ENCODE measurements at places on chromosomes 11 and 22.

- DNase-seq = no peak
Observed at GRCh38 chr11:70654016-70654415, 255.7 kb downstream of the CTTN start.

DNA sequence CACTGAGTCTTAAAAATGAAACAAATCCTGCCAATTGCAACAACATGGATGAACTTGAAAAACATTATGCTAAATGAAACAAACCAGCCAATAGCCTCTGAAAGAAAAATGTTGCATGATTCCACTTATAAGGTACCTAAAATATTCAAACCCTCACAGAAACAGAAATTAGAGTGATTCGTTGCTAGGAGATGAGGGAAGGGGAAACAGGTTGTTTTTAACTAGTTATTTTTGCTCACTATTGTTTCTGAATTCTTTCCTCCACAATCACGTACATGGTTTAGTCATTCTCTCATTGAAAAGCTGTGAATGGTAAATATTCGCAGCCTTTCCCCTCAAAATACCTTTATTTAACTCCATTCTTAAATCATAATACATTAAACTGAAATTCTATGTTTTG is 14.0 kb upstream of the TYR start:
- no peak for DNase-seq

DNA sequence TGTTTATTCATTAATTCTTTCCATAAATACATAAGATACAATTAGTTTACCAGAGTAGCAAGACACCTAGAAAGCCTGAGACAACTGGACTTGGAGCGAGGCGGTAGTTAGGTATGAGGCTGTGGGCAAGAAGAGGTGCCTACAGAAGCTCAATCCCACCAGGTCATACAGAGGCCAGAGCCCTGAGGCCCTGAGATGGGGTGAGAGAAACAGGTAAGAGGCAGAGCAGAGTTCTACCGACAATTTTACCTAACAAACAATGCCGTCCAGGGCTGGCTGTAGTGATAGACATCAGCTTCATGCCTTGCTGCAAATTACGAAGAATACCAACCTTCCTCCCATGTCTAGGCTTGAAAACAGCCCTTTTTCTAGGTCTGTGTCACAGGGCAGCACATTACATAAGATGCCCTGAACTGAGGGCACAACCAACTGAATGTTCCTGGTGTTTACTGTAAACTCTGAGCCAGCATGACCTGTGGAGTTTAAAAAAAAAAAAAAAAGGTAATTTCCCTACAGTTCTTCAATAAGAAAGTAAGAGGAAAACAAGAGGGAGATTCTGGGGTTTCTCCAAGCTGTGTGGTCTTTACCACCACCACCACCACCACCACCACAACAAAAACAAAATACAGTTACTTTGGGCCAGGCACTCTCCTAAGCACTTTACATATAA is 105.8 kb downstream of the GAB2 start:
- DNase-seq = no peak

GRCh38 chr11:66741153-66741552 is 12.1 kb upstream of the SPTBN2 start:
- no peak for DNase-seq

GRCh38 chr11:27250867-27251665 is 111.9 kb downstream of the CCDC34 start:
- no peak for DNase-seq

- DNase-seq = no peak
Observed at GRCh38 chr22:42697542-42698013, 23.1 kb downstream of the A4GALT start.

- DNase-seq = no peak
Observed at GRCh38 chr11:62491571-62492329, 54.9 kb downstream of the AHNAK start.

- no peak for DNase-seq
Observed at GRCh38 chr22:48428631-48429371, 1398.9 kb downstream of the BRD1 start.

GRCh38 chr11:113389272-113389671 is 1.7 kb downstream of the ANKK1 start:
- no peak for DNase-seq

DNA sequence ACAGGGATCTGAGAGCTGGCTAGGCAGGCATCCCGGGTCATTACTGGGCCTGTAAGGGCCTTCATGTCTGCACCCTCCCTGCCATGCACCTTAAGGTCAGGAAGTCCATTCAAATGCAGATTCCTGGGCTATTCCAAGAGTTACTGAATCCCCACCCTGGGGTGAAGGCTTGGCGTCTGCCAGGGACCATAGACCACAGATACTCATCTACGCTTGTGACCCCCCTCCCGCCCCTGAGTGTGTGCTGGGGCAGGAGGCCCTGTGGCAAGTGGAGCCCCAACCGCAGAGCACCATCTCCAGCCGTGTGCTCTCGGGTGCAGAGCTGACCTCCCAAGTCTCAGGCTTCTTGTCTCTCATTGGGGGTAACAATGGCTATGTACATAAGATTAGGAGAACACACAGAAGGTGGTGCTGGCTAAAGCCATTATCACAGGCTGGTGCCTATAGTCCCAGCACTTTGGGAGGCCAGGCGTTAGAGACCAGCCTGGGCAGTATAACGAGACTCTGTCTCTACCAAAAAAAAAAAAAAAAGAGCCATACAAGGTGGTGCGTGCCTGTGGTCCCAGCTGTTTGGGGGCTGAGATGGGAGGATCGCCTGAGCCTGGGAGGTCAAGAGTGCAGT is 19.1 kb upstream of the KCNQ1OT1 start:
- DNase-seq = no peak

DNA sequence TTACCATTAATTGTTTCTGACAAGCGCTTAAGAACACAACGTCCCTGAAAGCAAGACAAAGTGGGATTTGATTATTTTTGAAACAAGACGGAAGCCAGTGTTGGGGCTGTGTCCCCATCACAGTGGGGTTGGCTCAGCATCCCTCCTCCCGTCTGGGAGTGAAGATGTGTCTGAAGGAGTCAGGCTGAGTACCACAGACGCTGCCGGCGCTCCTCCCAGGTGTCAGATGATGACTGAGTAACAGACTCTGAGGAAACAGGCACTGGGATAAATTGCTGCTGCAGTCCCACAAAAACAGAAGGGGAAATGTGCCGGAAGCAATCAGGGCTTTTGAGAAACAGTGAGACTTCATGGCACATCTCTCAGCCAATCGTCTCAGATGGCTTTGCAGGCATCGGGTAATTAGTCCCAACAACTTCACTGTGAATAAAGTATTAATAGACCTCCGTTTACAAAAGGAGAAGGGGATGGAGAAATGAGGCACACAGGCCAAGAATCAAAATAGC is 266.7 kb downstream of the OPCML start:
- no peak for DNase-seq

GRCh38 chr22:44711241-44711560 is 9.2 kb downstream of the PRR5 start:
- no peak for DNase-seq

DNA sequence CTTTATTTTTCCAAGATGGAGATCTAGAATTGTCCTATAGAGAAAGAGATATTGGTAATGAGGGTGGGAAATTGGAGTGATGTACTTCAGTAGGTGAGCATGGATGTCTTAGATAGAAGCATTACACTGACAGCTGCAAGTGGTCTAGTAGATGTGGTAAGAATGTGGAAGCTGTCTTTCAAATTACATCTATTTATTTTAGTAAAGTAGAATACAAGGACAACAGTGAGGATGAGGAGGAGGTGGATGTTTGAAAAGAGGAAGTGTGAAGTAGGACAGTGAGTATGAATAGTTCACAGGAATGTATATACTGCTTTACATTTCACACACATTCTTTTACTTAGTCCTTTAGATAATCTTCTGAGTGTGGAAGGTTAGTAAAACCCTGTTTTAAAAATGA is 64.2 kb downstream of the HIPK3 start:
- no peak for DNase-seq

- DNase-seq = no peak
Observed at GRCh38 chr22:48102581-48102980, 1340.1 kb downstream of the TBC1D22A start.

- DNase-seq = no peak
Observed at GRCh38 chr11:66823700-66824099, 19.5 kb upstream of the RCE1 start.

All from activated T-cell treated with anti-CD3 and anti-CD28 coated beads for 4 hours (primary cell).